ENCODE measurements at places on chromosomes 3 and 15.

- DNase-seq, result no peak
Observed at GRCh38 chr3:102670986-102671385, 236.2 kb downstream of the ZPLD1 start.

- DNase-seq, result no peak
Observed at GRCh38 chr3:65182682-65183081, 494.9 kb upstream of the ADAMTS9 start.

DNA sequence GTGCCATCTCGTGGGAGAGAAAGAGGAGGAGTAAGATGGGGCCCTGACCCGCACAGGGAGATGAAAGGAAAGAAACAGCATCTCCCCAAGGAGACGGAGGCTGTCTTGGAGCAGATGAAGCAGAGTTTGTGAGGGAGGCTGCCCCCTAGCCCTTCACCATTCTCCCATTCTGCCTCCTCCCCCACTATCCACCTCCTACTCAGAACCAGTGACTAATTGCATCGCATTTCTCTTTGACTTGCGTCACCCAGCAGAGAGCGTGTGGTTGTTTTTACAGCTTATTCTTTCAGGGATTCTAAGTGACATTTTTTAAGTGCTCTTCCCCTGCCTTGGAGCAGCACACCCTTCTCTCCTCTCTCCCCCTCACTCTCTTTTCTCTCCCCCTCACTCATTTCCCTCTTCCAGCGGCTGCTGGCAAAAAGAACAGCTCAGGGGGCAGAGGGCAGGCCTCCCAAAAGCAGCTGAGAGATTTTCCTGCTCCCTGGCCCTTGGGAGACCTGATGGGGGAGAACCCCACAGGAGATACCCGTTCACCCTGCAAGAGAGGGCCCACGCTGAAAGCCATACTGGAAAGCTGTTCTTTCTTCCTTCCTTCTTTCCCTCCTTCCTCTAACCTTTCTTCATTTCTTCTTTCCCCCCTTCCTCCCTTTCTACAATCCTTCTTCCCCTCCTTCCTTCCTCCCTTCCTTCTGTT, 91.8 kb downstream of the MRPL46 start:
- peak; percentile 55 for DNase-seq

- DNase-seq, result no peak
Observed at GRCh38 chr3:31213869-31214486, 318.7 kb upstream of the STT3B start.

- DNase-seq, result no peak
Observed at GRCh38 chr3:71489315-71489761, 94.2 kb downstream of the FOXP1 start.

DNA sequence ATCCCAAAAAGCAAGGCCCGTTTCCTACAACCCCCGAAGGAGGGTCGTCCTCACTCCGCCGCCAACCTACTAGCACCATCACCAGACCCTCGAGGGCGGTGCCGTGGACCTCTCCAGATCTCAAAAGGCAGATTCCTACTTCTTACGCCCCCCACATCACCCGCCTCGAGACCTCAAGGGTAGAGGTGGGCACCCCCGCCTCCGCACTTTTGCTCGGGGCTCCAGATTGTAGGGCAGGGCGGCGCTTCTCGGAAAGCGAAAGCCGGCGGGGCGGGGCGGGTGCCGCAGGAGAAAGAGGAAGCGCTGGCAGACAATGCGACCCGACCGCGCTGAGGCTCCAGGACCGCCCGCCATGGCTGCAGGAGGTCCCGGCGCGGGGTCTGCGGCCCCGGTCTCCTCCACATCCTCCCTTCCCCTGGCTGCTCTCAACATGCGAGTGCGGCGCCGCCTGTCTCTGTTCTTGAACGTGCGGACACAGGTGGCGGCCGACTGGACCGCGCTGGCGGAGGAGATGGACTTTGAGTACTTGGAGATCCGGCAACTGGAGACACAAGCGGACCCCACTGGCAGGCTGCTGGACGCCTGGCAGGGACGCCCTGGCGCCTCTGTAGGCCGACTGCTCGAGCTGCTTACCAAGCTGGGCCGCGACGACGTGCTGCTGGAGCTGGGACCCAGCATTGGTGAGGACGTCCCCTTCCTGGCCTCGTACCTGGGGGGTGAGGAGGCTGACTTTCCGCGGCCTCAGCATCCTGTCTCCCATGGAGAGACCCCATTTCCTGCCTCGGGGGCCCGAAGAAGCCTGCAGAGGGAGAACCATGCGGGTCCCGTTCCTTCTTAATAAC, at the start of gene MYD88:
TSS of gene MYD88 (plus strand) at position 313 of the 842 bp plus-strand sequence. CDS start at position 353, 40 bp downstream.
- no peak for DNase-seq

DNA sequence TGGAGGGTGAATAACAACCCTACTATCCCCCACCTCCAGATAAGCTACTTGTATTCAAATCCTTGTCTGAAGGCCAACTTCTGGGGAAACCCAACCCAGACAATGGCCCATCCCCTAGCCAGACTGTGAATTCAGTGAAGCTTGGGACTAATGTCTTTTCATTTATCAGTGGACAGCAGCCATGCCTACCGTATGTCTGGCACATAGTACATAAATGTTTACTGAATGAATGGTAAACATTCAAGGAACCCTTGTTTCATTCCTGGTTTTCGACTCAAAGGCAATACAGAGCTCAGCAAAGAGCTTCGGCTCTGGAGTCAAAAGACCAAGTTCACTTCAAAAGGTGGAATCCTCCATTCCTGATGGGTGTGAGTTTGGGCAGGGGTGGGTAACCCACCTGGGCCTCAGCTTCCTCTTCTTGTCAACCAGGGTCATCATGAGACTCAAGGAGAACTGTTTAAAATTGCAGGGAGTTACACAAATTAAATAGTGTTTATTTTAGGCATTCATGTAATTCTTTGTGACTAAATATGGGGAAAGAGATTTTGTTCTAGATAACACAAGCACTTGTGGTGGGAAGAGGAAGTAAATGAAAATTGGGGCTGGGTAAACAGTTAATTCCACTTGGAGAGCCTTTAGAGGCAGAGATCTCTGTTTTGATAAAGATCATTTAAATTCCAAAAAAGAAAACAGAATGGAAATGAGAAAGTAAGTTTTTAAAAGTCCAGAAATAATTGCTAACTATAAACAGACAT, 303.7 kb upstream of the WNT5A start:
- DNase-seq, result no peak

DNA sequence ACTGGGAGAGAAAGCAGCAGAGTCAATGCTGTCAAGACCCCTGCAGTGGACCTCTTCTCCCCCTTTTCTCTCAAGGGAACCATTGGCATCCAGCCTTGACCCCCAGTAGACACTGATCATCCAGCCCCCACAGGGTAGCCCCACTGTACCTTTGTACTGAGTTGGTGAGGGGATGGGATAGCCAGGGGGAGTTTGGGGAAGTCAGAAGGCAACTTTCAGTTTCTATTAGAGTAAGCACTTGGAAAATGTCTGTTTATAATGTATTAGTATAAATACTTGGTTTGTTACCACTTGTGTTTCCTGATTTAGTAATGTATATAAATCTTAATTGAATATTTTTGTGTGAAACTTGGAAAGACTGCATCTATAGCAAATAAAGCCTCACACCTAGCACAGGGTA, 25.0 kb downstream of the DAG1 start:
- no peak for DNase-seq

DNA sequence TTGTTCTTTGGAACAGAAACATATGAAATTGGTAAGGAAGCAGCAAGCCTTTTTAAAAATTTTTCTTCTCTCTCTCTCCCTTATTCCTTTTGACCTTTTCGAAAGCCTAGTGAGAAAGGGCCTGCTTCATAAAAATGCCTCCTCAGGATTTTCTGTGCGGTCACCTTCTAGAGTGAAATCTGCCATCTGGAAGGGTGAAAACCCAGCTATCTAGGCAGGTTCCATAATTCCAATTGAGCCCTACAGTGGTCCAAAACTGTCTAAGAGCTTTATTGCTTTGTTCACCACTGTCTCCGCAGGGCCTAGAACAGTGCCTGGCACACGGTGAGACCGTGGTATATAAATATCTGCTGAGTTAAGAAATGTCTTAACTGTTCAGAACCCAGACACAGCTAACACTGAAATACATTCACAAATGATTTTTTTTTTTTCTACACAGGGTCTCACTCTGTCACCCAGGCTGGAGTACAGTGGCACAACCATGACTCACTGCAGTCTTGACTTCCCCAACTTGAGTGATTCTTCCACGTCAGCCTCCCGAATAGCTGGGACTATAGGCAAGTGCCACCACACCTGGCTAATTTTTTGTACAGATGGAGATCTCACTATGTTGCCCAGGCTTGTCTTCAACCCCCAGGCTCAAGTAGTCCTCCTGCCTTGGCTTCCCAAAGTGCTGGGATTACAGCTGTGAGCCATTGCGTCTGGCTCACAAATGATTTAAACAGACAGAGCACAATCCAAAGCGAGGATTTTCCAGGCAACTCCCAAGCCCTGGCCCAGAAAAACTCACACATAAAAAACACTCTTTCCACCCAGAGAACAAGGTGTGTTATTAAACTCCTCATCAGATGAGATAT, 64.4 kb downstream of the FRMD4B start:
- no peak for DNase-seq

GRCh38 chr3:45180899-45181298, 34.7 kb upstream of the CDCP1 start:
- no peak for DNase-seq

DNA sequence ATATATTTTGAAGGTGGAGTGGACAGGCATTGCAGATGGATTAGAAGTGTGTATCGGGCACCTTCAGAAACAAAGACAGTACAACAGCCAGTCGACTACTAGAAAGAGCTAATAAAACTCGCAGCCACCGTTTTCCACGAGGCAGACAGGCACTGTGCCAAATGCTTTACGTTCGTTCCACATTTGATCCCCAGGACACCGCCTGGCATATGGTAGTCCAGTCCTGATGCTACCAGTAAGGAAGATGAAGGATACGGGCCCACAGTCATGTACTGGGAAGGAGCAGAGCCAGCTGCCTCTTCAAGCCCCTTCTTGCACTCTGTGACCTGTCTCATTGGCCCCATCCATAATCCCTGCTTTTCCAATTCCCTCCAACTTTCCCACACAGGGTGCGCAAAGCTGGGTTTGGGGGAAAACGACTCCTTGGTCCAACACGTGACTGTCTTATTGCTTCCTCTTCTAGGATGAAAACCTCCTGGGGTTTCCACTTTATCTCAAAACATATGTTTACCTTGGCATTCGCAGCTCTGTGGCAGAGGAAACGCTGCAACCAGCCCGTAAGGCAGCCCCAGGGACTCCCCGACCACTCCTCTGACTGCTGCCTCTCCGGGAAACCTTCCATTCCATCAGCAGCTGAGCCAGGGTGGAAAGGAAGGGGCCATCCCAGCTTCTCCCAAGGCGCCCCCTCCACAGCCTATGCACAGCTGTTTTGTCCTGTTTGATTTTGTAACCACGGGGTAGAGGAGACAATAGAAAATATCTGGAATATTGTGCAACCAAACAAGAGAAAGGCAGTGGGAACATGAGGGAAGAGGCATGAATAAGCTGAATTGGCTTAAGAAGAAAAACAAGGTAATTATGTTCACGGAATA, 107.4 kb downstream of the ADAMTS17 start:
- DNase-seq, result no peak

DNA sequence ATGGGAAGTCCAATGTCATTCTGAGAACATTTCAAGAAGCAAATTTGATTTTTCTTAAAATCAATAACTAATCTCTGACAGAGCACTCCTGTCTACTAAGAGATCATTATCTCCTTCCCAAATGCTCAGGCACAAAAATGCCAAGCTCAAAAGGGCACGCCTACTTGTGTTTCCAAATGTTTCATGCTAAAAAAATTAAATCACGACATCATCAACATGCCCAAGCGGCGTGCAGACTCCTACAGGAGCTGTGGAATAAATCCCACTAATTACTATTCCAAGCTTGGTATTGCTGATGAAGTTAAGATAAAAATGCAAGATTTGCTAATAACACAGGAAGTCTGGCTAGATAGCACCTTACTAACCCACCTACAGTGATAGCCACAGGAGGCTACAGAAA, 140.8 kb downstream of the OSBPL10 start:
- DNase-seq, result no peak

DNA sequence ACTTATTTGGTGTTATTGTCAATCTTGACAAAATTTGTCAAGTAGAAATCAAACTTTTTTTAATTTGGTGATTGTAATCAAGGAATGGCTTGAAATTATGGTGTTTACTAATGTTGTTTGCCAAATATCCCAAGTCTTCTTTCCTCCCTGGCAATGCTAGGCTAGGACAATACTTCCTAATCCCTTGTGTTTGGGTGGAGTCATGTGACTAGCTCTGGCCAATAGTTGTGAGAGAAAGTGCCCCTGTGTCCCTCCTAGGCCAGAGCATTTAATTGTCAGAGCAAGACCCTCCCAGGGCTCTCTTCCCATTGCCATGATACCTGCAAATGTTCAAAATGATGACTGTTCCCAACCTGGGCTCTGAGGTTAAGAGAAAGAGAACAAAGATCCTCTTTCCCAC, 132.7 kb downstream of the ANXA2 start:
- DNase-seq, result no peak

GRCh38 chr3:45026038-45026437, at the start of gene CLEC3B:
CLEC3B (plus strand) TSS chr3:45026303; CDS start chr3:45026363, 60 bp downstream.
- DNase-seq, result no peak

GRCh38 chr15:51621936-51622603, 501 bp downstream of the DMXL2 start:
- no peak for DNase-seq

DNA sequence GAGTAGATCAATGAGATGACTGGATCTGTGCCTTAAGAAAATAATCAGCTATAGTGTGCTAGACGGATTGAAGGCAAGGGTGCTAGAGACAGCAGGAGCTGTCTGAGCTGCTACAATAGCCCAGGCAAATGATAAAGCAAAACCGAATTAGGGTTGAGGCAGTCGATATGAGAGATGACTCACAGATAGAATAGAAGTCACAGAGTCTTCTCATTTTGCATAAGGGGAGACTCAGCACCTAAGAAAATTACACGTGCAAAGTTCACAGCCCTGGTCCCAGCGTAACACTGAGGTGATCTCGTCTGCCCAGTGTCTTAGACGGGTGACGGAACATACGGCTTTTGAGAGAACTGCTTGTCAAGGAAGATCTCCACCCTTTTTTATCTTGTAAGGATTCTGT, 11.6 kb downstream of the LPP start:
- DNase-seq, result no peak

GRCh38 chr3:36597422-36597821, 166.9 kb downstream of the DCLK3 start:
- peak; percentile 7 for DNase-seq

- DNase-seq, result no peak
Observed at GRCh38 chr3:3851621-3852323, 52.5 kb downstream of the LRRN1 start.

DNA sequence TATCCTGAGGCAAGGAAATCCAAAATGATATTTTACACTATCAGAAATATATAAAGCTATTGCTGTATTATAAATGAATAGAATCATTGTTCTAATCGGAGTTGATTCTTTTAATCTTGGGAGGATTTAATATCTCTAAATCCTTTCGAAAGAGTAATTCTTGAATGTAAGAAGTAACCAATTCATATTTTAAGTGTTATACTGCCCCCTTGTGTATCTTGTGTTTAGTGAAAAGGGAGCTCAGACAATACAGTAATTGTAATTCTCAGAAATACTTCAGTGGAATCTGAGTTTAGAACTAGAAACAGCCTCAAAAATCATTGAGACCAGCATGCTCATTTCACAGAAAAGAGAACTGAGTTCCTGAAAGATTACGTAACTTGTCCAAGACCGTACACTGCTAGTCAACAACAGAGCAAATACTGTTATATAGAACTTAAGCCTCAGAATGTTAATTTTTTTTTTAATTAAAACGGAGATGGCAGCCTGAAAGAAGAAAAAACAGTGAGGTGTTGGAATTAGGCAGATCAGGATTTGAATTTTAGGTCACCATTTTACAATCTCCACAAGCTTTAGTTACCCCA, 42.9 kb downstream of the PLCH1 start:
- DNase-seq, result peak; percentile 21
